ENCODE measurements at places on chromosomes 16 and 17. TPM values are rescaled to one million over a fixed set of nuclear protein-coding genes. Genes with fewer than 3 reads are reported as not detected.

Gene KRTAP4-9
- not detected for total RNA-seq

Gene TPPP3
- total RNA-seq: not detected

Gene MLST8
- total RNA-seq: 36.4 TPM

Gene ATP2A1
- total RNA-seq: 0.19 TPM

Gene TCAP
- 0.67 TPM for total RNA-seq

Gene KIF2B
- not detected for total RNA-seq

Gene FNDC8
- not detected for total RNA-seq

Gene ZACN
- not detected for total RNA-seq

Gene ANKRD40CL
- total RNA-seq: not detected

Gene WNT9B
- not detected for total RNA-seq
